ENCODE measurements at places on chromosomes 2 and 18.

- no peak for DNase-seq
Measured at GRCh38 chr18:31792580-31792911, 31.9 kb upstream of the SLC25A52 start.

DNA sequence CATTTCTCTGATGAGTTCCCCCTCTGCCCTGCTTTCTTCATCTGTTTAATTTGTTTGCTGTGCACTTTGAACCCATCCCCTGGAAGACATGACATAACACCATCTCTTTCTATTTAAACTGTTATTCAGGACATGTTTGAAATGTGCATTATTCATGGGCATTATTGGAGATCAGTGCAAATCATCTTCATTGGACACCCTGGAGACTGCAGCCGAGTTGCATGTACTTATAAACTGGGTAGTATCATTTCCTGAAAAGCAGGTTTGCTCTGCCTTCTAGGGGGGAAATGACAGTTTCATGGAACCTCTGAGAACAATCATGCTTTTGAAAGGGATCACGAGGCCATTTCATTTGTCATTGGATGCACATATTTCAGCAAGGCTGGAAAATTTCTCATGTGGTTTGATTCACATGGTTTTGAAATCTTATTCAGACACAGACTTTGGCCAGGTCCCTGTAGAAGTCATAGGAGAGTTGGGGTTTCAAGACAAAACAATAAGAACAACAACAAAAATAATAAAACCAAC is 462.8 kb upstream of the MEX3C start:
- no peak for DNase-seq

DNA sequence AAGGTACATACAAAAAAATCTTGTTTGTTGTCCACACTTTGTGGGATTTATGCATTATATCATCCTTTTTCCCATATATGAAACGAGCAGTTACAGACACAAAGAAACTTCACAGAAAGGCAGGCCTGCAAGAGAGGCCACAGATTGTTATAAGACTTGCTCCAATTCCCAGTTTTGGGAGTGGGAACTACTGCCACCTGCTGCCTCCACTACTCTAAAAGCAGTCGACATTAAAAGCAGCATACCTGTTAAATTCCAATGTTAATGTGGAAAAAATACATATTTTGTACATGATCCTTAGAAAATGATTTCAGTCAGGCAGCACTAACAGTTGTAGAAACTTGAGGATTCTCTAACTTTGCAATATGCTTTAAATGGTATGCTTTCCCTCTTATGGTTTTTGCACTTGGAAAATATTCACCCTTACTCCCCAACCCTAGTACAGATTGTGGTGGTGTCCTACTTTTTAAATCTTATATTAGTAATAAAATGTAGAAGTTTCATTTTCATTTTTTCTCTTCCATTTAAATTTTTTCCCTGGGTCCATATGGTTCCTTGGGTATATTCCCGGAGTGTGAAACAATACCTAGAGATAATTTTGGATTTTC is 37.9 kb downstream of the SLC38A11 start:
- no peak for DNase-seq

DNA sequence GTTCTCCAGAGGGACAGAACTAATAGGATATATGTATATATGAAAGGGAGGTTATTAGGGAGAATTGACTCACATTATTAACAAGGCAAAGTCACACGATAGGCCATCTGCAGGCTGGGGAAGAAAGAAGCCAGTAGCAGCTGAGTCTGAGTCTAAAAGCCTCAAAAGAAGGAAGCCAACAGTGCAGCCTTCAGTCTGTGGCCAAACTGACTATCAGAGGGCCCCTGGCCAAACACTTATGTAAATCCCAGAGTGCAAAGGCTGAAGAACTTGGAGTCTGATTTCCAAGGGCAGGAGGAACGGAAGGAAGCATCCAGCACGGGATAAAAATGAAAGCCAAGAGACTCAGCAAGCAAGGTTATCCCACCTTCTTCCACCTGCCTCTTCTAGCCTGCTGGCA is 108.0 kb upstream of the LDLRAD4 start:
- no peak for DNase-seq

DNA sequence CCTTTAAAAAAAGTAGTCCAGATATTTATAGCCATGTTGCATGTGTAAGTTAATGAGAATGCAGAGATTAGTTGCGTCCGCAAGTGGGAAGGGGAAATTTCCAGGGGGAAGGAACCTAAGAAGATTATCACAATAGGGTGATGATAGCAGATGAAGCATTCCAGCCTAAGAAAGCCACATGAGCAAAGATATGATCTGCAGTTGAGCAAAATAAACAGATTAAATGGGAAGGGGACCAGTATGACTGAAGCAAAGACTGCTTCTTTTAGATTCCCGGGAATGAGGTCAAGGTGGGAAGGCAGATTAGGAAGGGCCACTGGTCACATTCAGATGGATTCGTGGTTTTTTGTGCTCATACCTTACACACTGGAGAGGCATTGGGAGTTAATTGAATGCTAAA is 154.6 kb upstream of the CDH2 start:
- DNase-seq: no peak

DNA sequence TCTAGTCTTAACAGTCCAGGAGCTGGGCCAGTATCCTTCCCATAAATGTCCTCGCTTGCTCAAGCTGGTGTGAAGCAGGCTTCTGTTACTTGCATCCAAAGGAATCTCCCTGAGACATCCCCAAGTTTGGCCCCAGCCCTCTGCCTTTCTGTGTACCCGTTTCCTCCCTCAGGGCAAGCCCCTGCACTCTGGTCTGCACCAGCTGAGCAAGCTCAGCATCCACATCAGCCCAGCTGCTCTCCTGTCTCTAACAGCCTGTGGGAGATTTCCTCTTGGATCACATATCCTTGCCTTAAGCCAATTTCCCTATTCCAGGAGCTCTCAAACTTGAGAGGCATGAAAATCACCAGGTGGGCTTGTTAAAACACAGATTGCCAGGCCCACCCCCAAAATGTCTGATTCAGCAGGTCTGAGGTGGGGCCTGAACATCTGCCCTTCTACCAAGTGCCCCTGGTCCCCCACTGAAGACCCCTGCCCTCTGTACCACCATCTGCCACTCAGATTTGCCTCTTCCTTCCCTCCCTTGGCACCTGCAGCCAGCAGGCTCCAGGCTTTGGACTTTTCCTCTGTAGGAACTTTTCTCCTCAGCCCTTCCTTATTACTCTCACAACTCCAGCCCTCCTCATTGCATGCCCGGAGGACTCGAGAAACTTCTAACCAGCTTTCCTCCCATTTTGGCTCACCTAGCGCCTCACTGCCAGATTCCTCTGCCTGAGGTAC is 32.1 kb downstream of the REEP1 start:
- no peak for DNase-seq

DNA sequence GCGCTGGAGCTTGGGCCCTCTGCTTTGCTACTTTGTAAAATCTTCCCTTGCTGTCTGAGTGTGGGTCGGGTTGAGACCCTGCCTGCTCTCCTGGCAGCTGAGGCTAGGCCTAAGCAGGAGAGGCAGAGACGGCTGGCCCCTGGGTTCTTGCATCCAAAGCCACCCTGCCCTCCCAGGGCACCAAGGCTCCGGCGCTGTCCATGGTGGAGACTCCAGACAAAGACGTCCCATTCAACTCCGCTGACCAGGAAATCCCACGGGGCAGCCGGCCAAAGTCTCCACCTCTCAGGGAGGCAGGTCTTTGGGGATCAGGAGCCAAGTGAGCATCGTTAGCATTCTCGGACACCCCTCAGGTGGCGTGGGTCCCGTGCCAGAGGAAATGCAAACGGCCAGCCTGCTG is 2.6 kb upstream of the PRLH start:
- no peak for DNase-seq

- no peak for DNase-seq
Measured at GRCh38 chr18:1846640-1847039, 724.7 kb downstream of the METTL4 start.

DNA sequence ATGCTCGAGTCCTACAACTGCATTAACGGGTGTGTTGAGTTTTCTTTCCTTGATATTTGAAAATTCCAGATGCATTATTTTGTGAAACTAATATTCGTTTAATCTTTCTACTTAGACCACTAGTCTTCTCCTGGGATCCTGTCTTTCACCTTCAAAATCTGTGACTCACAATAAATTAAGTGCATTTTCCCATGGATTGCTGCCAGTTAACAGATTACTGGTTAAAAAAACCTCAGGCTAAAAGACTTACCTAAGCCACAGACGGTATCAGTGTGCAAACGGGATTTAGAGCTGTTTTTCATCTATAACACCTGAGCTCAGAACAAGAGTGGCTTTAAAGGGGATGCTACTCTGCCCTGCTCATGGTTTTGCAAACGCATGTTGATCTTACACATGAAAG is 10.2 kb downstream of the FECH start:
- no peak for DNase-seq

DNA sequence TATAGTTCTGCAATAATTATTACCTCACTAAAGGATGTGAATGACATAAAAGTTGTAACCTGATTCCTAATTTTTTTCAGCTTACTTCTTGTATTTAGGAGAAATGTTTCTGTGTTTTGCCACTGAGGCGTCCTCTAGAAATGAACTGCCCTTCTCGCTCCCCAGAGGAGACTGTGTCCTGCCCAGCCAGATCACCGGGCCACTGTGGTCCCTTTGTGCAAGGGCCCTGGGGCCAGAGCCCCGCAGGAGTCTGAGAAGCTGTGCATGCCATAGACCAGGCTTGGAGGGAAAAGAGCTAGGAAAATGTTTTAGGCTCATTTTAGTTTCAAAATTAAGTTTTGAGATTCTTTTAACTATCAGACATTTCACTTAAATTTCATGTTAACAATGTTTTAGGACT is 31.1 kb upstream of the LDLRAD4 start:
- DNase-seq: no peak

DNA sequence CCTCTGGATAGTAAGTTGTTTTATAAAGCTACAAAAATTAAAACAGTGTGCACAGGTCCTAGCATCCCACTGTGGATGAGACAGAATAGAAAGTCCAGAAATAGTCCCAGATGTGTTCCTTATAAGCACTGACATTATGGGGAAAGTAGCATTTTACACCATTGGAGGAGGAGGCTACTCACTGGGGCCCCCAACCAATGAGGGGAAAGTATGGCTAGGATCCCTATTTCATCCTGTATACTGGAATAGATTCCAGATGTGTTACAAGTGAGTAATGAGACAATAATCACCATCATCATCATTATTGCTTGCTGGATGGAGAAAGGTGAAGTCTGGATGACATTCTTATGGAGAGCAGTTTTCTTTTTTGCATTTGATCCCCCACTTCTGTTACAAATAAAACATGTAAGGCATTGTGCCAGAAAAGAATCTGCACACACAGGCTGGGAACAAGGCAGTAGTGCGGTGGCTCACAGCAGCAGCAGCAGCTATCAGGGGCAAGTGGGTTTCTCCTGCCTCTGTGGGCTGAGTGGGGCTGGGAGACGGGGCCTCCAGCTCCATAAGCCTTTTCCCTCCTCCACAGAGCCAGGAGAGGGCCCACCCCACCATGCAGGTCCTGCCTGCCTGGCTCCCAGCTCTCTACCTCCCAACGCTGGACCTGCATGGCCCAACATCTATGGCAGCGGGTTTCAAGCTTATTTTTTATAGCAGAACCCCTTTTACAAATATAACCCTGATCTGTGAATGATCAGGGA is 5.0 kb downstream of the ARID5A start:
- no peak for DNase-seq

- DNase-seq: no peak
Measured at GRCh38 chr2:65164426-65164891, 34.6 kb upstream of the RAB1A start.

GRCh38 chr2:12607971-12608370 is 108.8 kb upstream of the TRIB2 start:
- DNase-seq: no peak

- no peak for DNase-seq
Measured at GRCh38 chr2:126878601-126879000, 20.1 kb upstream of the TEX51 start.

DNA sequence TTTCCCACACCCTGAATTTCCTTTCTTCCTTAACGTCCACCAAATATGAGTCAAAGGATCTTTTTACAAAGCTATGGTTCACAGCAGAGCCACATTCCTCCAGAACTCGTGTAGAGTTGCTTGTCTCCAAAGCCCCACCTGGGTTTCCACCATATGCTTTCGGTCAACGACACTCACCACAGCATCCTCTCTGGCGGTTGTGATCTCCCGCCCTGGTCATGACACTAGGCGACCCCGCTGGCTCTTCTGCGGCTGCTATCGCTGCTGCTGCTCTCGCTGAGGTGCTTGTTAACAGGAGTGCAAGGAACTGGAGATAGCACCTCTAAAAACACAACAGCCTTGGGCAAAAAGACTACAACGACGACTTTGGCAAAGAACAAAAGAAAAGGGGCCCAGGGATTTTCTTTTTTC is 340 bp downstream of the SLC40A1 start:
- DNase-seq: no peak

DNA sequence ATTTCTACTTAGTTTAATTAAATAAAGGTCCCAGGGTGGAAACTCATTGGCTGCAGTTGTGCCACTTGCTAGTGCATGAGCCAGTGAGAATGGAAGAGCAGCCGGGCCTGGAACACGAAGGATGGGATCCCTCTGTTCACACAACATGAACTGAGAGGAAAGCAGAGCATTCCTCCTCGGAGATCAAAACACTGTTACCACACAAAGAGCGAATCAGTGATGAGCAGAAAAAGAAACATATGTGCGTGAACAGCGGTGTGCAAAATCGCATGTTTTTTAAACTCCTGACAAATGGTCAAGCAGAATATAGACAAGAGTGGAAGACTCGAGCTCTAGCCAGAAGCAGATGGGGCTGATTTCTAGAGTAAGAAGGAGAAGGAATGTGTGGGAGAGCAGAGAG is 28.4 kb upstream of the ANKRD44 start:
- DNase-seq: no peak

- DNase-seq: no peak
Measured at GRCh38 chr2:234044157-234044556, 6.3 kb upstream of the SPP2 start.

GRCh38 chr2:44389895-44390294 is 28.1 kb downstream of the CAMKMT start:
- DNase-seq: no peak
